ENCODE measurements at places on chromosomes 11 and 22.

DNA sequence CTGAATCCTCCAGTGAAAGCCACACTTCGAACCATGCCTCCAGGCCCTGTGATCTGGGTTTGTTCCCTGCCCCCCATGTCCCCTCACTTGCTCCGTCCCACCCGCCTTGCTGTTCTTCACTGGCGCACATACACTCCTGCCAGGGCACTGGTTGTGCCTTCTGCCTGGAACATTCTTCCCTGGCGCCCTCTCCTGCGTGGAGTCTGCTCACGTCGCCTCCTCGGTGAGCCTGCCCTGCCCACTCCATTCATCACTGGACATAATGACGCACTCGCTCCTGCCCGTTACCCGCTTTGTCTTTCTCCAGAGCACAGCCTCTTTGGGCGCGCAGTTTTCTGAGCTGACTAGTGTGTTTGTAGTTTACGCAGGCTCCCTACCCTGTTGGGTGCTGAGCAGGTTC lies 21.0 kb upstream of the MIEF1 start:
- no peak for DNase-seq

DNA sequence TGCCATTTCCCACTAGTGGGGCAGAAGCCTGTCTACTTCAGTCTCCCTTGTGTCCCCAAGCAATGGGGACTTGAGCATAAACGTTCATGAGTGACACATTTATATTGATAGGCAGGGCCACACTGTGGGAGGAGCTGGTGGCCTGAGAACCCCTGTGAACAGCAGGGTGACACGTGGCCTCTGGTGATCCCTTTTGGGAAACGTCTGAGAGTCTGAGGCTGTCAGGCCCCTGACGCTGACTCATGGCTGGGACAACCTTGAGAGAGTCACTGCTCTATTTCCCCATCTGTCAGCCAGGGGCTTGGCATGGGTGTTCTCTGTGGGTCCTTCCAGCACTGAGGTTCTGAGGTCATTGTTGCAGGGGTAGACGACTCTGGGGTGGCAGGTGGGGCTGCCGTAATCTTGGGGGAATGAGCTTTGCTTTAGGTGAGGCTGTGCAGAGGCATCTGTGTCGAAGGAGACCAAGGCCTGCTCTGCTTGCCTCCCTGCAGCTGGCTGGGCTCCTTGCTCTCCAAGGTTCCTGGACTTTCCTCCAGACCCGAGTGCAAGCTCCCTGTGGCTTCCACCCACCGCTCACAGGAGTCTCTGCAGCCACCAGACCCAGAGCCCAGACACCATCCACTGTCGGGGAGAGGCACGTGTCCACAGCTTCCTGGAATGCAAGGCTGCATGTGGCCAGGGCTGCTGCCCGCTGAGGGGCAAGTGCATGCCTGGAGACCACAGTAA lies 54.7 kb downstream of the SMIM38 start:
- DNase-seq: no peak

- DNase-seq: no peak
Measured at GRCh38 chr11:80448709-80449108, 1007.9 kb upstream of the TENM4 start.

DNA sequence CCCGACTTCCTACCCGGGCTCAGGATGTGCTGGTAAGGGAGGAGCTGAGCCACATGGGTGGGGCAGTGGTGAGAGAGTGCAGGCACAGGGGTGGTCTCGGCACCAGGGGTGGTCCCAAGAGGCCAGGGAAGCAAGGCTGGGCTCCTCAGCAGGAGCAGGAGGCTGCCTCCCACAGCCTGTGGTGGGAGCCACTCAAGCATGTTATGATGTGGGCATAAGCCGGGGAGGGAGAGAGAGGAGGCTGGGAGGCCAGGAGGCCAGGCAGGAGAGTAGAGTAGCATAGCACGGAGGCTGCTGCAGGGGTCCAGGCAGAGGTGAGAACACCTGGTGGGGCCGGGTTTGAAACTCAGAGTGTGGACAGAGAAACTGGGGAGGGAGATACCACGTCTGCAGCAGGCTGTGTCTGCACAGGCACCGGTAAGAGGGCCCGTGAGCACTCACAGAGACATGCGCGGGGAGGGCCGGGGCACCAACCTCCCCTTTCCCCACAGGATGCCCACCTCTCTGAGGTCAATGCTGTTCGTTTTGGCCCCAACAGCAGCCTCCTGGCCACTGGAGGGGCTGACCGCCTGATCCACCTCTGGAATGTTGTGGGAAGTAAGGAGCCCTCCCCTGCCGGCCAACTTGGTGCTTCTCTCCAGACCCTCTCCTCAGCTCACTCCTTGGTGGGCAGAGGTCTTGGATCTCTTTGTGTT lies 10.7 kb downstream of the ATG16L2 start:
- no peak for DNase-seq

DNA sequence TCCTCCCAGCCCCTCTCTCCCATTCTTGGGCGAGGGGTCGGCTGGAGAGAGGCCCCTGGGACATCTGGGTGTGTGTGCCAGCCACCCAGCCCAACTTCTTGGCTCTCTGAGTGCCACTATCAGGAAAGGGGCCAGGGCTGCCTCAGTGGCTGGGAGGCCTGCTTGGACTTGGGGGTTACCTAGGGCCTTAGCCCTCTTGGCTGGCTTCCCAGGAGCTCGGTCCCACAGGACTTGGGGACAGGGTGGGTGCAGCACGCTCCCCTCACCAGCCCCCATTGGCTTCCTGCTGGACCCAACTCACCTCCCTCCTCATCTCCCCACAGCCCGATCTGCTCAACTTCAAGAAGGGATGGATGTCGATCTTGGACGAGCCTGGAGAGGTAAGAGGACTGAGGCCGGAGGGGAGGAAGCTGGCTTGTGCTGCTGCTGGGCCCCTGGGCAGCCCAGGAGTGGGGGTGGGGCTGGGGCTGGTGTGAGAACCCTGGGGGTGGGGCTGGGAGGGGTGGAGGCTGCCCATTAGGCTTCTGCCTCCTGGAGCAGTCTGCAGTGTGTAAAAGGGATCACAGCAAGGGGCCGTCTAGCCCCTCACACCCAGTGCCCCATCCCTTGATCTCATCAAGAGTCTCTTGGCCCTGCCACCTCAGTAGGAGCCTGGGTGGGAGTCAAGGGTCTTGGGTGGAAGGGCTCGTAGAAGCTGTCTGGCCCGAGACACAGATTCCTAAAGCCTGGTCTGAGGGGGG lies 54.8 kb downstream of the TRIOBP start:
- no peak for DNase-seq

GRCh38 chr11:125170510-125171031 lies 6.0 kb downstream of the PKNOX2 start:
- no peak for DNase-seq

- no peak for DNase-seq
Measured at GRCh38 chr22:44608597-44609399, 93.2 kb upstream of the PRR5 start.

GRCh38 chr11:1194977-1195681 lies 27.7 kb upstream of the MUC5B start:
- DNase-seq: no peak

DNA sequence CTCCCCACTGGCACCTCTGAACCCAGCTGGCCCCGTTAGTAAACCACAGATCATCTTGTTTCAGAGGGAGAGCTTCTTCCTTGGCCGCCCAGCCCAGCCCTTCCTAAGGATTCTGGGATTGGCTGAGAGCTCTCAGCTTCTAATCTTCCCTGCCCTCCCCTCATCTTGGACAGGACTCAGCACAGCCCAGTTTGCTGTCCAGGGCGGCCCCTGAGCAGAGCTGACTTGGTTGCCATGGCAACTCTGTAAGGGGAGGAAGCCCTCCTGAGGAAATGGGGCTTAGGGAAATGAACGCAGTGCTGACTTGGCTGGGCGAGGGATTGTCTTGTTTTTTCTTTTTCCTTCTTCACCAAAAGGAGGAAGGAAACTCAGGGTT lies 4.6 kb downstream of the APOL4 start:
- DNase-seq: no peak

GRCh38 chr11:18802381-18803257 lies 11.0 kb upstream of the PTPN5 start:
- no peak for DNase-seq

DNA sequence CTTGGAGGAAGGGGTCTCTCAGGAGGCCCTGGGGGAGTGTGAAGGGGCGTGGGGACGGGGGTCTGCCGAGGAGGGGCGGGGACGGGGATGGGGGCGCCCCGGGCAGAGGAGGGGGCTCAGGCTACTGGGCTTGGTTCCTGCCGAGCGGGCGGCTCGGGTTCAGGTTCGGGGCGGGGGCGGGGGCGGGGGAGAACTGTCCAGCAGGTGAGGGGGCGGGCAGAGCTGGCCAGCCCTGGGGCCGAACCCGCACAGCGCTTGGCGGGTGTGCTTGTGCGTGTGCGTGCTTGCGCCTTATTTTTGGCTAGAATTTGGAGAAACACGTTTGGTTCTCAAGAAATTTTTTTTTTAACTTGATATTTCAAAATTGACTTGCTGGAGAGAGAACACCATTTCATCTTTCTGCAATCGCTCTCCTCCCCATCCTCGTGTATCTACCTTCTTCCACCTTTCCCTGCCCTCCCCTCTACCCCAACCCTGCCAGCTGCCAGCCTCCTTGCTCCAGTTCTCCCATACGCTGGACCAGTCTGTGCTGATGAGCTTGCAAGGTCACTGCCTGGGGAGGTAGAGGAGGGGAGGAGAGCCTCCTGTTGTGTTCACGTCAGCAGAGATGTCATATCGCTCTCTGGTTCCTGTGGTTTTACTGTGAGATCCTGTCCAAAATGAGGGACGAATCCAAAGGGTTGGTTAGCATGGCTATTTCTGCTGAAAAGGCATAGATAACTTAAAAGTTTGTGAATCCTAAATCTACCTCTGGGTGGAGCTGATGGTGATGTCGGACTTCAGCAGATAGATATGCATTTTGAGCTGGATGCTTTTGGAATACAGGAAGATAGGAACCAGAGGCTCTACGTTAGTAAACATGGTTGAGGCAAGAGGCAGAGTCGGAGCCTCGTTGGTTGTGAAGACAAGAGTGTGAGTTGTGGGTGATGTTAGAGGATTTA lies 668 bp downstream of the MADD start:
- DNase-seq: no peak

DNA sequence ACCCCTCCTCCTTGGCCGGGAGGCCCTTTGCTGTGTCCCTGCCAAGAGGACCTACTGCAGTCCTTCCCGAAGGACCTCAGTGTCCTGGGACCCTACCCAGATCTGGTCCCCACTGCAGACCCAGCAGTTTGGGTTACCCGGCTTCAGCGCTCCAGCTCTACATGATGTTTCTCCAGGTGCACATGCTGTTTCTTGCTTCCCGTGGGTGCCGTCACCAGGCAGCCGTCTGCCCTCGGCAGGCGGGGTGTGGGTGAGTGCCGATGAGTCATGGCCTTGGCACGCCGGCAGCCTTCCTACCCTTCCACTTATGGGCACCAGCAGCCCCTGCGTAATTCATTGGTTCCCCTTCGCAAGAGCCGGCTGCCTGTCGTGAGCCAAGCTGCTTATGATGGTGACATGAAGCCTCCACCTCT lies 101.8 kb downstream of the BCR start:
- no peak for DNase-seq

- no peak for DNase-seq
Measured at GRCh38 chr11:63022441-63022840, 6.8 kb upstream of the SLC22A8 start.

GRCh38 chr22:18974477-18975180 lies 38.5 kb upstream of the PRODH start:
- DNase-seq: no peak

- DNase-seq: no peak
Measured at GRCh38 chr22:17119481-17120202, 1.5 kb downstream of the TMEM121B start.

DNA sequence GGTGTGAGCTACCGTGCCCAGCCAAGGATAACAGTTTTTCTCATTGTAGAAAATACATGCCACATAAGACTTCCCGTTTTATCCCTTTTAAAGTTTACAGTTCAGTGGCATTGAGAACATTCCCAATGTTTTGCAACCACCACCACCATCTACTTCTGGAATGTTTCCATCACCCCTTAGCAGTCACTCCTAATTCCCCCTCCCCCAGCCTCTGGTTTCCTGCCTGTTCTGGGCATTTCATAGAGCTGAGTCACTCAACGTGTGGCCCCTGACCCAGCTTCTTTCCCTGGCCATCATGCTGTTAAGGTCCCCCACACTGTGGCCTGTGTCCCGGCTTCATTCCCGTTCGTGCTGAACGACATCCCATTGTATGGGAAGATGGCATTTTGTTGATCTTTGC lies 30.7 kb downstream of the FGF4 start:
- no peak for DNase-seq

DNA sequence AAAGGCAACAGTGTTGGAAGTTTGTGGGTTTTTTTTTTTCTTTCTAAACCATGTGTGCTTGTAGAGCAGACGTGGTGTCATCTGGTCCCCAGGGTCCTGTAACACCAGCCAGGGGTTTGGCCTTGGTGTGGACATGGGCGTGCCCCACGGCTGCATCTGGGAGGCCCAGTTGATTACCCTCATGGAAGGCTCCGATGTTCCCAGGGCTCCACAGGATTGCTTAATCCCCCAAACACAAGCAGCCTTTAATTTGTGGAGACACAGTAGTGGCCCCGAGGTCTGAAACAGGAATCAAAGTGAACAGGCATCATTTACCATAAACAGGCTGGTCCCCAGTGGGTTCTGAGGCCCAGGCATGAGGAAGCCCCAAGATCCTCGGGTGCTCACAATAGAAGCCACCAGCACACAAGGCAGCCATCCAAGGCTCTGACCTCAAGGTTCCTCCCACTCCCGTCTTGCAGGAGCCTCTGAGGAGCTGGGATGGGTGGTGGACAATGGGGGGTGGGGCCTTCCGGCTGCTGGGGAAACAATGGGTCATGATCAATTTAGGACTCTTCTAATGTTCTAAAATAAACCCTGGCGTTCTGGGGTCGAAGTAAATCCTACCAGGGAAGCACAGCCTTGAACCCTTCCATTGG lies 115.0 kb upstream of the CD82 start:
- no peak for DNase-seq

DNA sequence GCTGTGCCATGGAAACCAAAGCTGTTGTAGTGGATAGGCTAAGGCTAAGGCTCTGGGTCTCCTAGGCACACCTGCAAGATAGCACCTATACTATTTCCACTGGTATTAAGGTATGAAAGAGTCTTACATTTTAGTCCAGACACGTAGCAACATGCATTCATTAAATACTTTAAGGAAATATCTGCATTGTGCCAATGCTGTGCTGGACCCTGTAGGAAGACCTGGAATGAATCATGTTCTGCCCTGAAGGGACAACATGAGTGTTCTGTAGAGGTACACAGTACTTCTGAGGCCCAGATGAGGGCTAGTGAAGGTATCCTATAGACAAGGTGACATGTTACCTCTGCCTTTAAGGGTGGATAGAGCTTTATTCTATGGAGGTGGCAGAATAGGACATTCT lies 35.2 kb upstream of the RRM1 start:
- no peak for DNase-seq

DNA sequence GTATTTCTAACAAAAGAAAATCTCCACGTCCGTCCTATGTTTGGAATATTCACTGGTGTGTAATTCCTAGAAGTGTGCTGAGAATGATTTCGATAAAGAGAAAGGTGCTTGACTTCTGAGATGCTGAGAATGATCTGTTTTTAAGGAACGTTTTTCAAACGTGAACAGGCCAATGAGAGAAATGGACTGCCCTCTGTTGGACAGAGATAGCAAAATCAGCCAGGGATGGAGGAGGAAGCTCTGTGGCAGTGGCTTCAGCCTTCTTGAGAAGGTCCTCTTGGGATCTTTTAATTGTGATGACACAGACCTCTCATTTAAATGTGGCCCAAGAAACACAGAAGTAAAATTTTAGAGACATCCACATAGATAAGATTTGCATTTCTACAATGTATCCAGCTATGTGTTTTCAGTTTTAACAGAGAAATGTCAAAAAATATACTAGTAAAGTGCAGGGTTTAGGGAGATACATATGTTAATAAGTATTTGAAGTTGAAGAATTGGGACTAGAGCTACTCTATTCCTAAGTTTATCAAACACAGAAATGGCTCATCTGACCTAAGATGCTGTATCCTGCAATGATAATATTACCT lies 84.0 kb upstream of the RCN1 start:
- no peak for DNase-seq
